Tibial nerve (tissue), 4 donors: ENCODE measurements at places on chromosomes 13 and 19.
A peak's percentile ranks its signal among the peaks of the same experiment; 100 is the strongest.

DNA sequence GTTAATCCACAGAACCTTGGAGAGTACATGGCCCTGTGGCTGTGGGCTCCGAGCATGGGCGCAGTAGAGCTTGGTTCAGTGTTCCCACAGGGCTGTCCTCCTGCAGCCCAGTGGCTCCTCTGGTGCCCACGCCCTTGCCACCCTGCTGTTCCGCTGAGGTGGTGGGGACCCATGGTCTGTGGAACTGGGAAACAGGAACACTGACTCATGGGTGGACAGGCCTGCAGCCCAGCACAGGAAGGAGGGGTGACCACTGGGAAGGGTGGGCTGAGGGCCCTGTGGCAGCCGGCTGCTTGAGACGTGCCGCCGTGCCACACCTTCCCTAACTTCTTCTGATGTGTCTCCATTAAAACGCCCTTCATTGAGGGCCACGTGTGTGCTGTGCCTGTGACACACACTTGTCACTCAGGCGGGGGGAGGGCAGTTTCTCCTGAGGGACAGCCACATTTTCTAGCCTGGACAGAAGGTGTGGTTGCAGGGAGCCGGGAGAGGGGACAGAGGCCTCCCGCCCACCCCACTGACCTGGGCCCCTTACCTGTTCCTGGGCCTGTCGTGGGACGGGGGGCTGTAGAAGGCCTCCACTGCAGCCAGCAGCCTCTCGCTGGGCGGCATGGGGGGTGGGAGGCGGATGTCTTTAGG lies 21.1 kb downstream of the CHERP start:
- H3K27me3 ChIP-seq: no peaks in the 10 kb centered on the region
- no peak overlapping the region for H3K27ac ChIP-seq
- no peaks in the 10 kb centered on the region for H3K4me1 ChIP-seq
- no peak overlapping the region for H3K4me3 ChIP-seq
- H3K36me3 ChIP-seq: peaks cover 14% of the 10 kb centered on the region
- no peak for DNase-seq

DNA sequence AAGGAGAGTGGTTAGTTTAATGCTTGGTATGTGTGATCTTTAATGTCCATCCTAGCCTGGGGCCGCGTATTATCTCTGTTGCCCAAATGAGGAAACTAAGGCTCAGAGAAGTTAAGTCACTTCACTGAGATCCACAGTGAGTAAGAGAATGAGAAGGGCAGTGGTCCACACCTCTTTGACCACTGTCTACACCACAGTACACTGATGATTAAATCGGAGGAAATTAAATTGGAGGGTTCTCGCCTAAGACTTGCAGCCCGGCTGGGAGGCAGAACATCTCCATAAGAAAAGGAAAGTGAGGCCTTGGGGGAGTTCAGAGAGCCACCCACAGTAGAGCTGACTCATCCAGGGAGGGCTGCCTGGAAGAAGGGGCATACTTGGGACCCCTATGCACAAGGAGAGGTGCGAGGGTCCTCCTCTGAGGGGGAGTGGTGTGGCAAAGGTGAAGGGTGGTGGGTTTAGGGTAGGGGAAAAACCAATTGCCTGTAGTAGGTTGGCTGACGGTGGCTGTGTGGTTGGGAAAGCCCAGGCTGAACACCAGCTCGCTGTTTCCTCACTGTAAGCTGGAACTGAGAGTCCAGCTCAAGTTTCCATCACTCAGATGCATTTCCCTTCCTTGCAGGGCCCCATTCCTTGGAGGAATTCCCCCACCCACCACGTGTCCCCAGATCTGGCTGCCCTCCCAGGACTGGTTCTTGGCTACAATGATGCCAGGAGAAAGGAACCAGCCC lies 15.0 kb upstream of the DHRS12 start:
- no peak overlapping the region for H3K27ac ChIP-seq
- H3K4me1 ChIP-seq: peaks cover 6% of the 10 kb centered on the region
- DNase-seq: no peak
- no peaks in the 10 kb centered on the region for H3K36me3 ChIP-seq
- no peaks in the 10 kb centered on the region for H3K27me3 ChIP-seq

DNA sequence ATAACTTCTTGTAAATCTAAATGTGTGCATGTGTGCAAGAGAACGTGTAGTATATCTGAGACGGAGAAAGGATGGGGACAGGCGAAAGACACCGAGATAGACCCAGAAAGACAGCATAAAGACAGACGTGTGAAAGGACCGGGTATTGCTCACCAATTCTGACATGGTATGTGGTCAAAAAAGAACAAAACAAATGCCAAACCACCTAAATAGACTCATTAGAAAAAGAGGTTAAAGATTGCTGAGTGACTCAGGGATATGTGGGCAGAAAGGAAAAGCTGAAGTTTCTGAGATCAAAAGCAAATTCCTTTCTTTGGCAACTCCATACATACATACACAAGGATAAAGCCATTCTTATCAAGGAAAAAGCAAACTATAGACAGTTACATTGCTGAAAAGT lies 179.7 kb upstream of the TSC22D1 start:
- H3K4me1 ChIP-seq: no peaks in the 10 kb centered on the region
- no peak overlapping the region for H3K27ac ChIP-seq

GRCh38 chr19:35285095-35285449 lies 2.7 kb downstream of the HAMP start:
- H3K4me3 ChIP-seq: peak overlapping the region; percentile 3
- DNase-seq: no peak
- no peaks in the 10 kb centered on the region for H3K27me3 ChIP-seq
- no peaks in the 10 kb centered on the region for H3K4me1 ChIP-seq
- no peak overlapping the region for H3K27ac ChIP-seq

GRCh38 chr13:49840266-49840665 lies 47.8 kb upstream of the KPNA3 start:
- H3K36me3 ChIP-seq: no peaks in the 10 kb centered on the region
- H3K27ac ChIP-seq: no peak overlapping the region
- no peak for DNase-seq
- no peaks in the 10 kb centered on the region for H3K27me3 ChIP-seq

- H3K4me1 ChIP-seq: no peaks in the 10 kb centered on the region
- no peaks in the 10 kb centered on the region for H3K27me3 ChIP-seq
- no peak overlapping the region for H3K4me3 ChIP-seq
- no peak for DNase-seq
- peak overlapping the region; percentile 28 for H3K27ac ChIP-seq
Observed at GRCh38 chr19:6226012-6226411, 53.8 kb downstream of the MLLT1 start.
